Dorsolateral prefrontal cortex (tissue), 122 donors: ENCODE measurements at places on chromosomes 7 and 10. TPM values are rescaled to one million over a fixed set of nuclear protein-coding genes. Genes with fewer than 3 reads are reported as not detected.

Gene LLCFC1
- total RNA-seq = not detected

Gene PON3
- total RNA-seq = 2.6 TPM

Gene LRIT1
- not detected for total RNA-seq

Gene OPN1SW
- total RNA-seq = 6.7 TPM

Gene ZNF736
- total RNA-seq = 40.5 TPM

Gene SH2B2
- 4.5 TPM for total RNA-seq

GRCh38 chr7:32048970-32049491 lies 21.2 kb downstream of the PDE1C start:
- DNase-seq = no peak

DNA sequence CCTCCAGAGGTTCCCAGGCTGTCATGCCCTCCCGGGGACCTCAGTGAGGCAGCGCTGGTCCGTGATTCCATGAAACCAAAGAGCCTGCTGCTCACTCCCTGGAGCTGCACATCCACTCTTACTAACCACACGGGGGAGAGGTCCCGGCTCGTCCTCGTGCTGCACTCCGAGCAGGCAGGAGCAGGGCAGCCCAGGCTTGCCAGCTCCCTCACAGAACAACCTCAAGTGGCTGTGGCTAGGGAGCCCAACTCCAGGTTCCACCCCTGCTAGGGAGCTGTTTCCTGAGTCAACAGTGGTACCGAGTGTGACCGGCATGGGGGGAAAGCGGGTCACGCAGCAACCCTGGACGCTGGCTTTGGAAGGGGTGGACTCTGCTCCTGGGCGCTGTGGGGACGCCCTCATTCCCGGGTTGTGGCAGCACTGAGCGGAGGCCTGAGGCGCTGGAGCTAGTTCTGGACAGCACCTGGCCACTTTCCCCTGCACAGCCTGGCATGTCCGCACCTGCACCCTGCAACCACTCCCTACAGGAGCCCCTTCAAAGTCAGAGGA lies 27.9 kb upstream of the PPP2R2D start:
- DNase-seq = no peak

- no peak for DNase-seq
Observed at GRCh38 chr7:124775422-124775821, 9.8 kb upstream of the GPR37 start.

DNA sequence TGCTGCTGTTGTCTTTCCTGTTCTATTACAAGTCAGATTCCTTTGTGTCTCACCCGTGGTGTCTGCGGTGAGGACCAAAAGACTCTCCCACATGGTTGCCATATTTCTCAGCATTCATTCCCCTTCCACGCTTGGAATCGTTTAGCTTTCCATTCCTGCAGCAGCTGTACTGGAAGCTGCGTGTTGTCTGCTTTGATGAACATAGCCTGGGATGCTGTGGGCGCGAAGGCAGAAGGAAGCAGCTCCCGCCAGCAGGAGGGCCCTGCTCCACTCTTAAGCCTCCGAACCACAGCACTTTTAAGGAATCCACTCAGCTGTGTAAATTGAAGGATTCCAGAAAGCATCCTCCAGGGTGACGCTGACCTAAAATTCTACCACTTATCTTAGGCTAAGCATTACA lies 303.6 kb upstream of the PITRM1 start:
- DNase-seq = no peak

DNA sequence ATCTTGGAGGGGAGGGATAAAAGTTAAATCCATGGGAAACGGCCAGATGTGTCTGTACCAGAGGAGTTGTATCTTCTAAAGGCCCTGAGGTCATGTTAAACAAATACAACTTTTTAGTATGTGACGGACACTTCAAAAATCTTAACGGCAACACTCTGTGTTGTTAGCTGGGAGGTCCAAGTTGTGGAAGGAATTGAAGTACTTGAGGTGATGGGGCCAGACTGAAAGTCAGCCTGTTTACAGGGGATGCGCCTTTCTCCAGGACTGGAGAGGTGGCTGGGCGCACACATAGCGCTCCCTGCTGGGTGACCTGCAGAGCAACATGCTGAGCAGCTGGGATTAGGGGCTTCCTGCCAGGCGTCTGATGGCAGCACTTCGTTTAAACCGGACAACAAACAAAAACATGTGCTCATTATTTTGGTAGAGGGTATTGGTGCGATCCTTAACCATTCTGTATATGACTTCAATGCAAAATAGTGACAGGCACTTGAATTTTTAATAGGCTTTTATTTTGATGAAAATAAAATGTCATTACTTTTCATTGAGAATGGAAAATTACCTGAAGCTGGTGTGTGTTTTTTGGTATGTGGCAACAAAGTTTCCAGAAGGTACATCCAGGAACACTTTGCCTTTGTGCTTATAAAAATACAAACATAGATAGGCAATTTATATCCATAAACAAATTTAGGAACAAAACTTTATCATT lies 198.2 kb downstream of the MLLT10 start:
- peak; percentile 52 for DNase-seq

GRCh38 chr10:88687853-88688467 lies 18.1 kb upstream of the LIPK start:
- DNase-seq = no peak

DNA sequence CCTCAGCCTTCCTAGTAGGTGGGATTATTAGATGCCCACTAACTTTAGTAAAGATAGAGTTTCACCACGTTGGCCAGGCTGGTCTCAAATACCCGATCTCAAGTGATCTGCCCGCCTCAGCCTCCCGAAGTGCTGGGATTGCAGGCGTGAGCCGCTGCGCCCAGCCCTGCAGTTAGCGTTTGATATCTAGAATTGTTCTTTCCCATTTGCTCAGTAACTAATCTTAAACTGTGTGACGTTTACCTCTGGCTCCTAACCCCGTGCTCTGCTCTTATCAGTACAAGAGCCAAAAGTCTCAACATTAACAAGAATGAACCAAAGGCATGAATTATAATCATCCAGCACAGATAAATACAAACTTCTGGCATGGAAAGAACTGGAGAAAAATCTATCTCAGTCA lies 47.4 kb downstream of the IGF2BP3 start:
- DNase-seq = no peak

- no peak for DNase-seq
Observed at GRCh38 chr7:43590862-43591557, 8.1 kb downstream of the STK17A start.

- no peak for DNase-seq
Observed at GRCh38 chr7:13165854-13166253, 478.4 kb downstream of the ARL4A start.

DNA sequence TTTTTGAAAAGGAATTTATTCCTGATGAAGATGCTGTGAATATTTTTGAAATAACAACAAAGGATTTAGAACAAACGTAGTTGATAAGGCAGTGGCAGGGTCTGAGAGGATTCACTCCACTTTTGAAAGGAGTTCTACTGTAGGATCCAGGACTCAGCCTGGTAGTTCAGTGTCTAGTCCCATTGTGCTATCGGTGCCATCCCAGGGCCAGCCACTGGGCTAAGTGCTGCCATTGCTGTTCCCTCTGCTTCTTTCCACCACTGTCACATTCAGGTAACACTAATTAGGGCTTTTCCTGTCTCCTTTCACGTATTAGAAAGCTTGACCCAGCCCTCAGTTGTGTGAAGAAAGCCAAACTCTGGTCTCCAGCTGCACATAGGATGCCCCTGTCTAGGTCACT lies 177.3 kb downstream of the TEX36 start:
- DNase-seq = no peak

GRCh38 chr7:36763132-36763816 lies 39.0 kb upstream of the AOAH start:
- DNase-seq = no peak
